Epithelial cell of prostate (primary cell): ENCODE measurements at places on chromosomes 7 and 10.

DNA sequence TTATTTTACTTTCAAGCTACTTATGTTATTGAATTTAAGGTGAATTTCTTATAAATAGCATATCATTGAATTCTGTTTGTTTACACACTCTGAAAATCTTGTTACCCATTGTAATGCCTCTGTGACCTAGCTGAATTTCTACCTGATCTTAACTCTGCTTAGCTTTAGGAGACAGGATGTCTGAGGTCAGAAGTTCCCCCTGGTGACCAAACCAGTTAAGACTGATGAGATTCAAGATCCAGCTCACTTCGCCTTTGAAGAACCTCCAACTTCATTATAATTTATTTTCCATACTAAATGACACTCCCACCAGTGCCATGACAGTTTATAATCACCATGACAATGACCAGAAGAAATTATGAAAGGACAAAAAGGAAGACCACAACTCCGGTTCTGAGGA, 213.4 kb upstream of the CDC14C start:
- DNase-seq = no peak

GRCh38 chr7:107384025-107384424, 85.8 kb upstream of the GPR22 start:
- no peak for DNase-seq

- no peak for DNase-seq
Observed at GRCh38 chr7:16511314-16511713, 15.3 kb upstream of the LRRC72 start.

DNA sequence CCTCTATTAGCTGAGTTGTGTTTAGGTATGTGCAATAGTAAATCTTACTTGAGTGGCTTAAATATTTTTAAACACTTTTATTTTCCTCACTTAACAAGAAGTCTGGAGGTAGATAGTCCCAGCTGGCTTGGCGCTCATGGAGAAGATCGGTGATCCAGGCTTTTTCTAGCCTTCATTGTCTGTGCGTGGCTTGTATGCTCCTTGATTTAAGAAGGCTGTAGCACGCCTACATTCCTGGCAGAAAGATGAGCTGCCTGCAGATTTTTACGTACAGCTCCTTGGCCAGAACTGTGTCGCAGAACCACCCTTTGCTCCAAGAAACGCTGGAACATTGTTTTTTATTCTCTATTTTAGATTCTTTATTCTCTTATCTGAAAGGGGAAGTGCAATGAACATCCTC, 284.1 kb downstream of the KIF20B start:
- DNase-seq = no peak

DNA sequence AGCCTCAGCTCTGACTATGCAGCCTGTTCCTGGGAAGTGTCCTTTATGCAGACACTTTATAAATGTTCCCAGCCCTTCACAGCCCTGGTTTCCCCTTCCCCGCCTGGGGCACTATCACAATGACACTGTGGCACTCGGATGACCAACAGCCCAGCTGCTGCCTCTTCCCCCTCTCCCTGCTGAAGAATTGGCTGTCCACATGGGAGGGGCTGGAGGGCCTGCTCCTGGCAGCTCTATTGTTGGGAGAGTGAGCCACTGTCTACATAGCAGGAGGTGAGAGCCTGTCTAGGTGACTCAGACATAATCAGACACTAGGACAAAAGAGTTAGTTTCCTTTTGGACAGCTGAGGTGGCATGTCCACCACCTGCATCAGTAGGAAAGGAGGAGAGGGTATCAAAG, 437.5 kb downstream of the PLXNA4 start:
- peak; percentile 60 for DNase-seq

- DNase-seq = no peak
Observed at GRCh38 chr10:124226271-124227054, 133.1 kb upstream of the CHST15 start.

DNA sequence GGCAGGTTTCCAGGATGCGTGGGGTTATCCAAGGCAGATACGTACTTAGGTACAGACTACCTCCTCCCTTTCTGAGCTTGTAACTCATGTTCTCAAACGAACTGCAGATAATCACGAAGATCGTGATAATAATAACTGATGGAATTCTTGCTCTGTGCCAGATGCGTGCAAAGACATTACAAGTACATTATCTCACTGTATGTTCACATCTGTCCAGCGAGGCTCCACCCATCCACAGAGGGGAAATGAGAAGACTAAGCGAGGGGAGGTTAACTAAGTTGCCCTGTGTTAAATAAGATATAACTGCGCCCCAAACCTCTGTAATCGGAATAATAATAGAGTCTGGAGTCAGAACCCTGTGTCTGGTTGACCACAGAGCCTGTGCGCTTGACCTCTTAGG, 1.9 kb downstream of the GALNT17 start:
- no peak for DNase-seq

DNA sequence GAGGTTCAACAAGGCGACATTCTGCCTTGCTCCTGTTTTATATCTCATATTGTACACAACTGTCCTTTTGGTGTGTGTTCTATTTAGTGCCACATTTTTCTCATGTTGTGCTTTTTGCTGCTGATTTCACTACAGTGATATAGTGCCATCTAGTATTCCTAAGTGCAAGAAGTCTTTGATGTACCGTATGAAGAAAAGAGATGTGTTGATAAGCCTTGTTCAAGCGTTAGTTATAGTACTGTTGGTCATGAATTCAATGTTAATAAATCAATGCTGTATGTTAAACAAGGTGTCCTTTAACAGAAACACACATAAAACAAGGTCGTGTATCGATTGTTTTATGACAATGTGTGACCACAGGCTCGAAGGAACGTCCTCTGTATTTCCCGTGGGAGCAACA, 939.4 kb downstream of the GATA3 start:
- no peak for DNase-seq

GRCh38 chr10:77873536-77874380, 52.8 kb downstream of the DLG5 start:
- DNase-seq = peak; percentile 63
